ENCODE measurements at places on chromosomes 2 and 18.

DNA sequence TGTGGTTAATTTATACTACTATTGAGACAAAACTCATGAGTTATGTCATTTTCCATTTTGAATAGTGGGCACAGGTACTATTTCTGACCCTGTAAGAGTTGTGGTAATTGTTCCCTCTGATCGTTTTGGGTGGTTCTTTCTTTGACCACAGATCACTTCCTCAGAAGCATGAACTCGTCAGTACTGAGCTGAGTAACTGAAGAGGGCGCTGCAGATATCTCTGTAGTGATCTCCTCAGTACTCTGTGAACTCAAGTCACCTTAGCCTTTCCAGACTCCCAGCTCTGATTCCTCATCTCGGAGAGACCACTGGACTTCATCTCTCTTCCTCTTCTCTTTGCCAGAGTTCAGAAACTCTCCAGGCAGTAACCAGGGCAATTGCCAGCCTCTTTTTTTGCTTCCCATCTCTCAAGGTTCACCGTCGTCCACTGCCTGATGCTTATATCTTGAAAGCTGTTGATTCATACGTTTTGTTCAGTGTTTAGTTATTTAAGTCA, 9.4 kb upstream of the IL1RL1 start:
- DNase-seq = no peak

GRCh38 chr2:207676827-207677354, 34.5 kb upstream of the CCNYL1 start:
- DNase-seq = peak; percentile 42

DNA sequence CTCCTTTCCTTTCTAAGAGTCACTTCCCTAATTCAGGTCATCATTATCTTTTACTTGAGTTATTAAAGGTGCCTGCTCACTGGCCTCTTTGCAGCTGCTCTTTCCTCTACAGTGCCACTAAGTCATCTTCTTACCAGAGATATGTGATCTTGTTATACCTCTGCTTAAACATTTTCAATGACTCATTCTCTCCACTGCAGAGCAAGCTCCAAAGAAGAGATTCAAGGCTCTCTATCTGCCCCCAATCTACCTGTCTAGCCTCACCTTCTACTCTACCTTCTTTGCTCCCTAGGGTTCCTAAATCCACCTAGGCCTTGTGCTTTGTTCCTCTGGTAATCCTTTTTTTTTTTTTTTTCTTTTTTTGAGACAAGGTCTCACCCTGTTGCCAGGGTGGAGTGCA, 3.1 kb downstream of the ARHGEF33 start:
- no peak for DNase-seq

- DNase-seq = no peak
Measured at GRCh38 chr2:46842876-46843275, 72.7 kb downstream of the MCFD2 start.

DNA sequence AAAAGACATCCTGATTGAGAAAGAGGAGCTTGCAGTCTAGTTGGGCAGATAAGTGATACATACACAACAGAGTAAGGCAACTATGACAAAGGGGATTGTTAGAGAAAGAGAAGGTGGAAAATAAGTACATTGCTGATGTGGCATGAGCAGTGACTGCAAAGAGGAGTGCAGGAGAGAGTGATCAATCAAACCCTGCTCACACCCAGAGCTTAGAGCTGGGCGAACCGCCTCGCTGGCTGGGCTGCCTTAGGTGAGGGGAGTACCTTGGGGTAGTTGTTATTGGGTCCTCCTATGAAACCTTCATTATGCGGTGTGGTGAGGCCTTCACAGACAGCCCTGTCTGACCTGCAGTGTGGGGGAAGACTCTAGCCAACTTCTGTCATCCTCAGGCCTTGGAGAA, 161.7 kb downstream of the FHOD3 start:
- no peak for DNase-seq

DNA sequence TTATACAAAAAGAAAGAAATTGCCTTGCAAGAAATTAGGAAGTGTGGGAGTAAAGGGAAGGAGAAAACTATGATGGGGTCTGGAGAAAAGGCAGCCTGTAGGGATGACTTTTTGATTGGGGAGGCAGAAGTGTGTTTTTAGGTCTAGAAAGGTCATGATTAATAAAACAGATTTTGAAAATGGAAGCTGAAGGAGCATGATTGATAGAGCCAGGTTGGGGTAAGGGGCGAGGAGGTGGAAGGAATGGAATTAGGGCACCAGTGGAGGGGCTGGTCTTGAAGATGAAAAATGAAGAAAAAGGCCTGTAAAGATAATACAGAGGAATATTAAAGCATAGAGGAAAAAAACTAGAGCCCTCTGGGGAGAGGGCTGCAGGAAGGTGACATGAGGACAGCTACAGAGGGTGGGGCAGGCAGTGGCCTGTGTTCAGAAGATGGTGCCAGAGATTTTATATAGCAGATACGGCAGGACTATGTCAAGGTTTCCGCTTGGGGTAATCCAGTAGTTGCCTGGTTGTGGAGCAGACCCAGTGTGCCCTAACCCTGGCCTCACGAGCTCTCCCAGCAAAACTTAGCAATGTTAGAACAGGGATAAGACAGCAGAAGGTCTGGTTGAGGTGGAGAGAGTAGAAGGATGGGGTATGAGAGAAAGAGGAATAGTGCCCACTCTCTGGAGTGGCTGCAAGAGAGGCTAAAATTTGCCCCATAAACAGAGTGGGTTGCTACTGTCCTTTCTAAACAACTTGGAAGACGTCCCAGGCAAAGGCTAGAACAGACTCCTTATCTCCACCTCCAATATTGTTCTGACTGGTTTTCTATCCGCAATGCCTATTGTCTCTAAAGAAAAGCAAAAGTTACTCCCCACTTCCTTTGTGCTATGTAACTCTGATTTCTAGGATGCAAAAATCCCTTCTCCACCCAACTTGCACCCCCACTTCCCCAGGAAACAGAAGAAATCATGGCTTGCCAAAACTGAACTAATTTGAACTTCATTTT, 287.3 kb downstream of the AGPS start:
- DNase-seq = no peak

DNA sequence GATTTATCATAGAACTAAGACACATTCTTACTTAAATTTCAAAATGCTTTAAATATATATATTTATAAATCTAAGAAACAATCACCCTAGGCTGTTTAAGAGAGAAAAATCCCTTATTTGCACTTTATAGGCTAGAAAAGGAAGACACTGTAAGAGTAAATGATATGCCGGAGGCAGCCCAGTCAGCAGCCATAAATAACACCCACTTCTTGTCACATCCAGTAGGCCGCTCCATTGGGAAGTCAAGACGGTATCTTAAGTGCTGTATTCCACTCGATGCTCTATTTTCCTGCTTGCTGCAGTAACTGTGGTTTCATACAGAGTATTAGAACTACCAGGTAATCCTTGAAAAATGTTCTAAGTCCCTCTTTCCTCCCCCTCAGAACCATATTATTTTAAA, 57.9 kb downstream of the ABCA12 start:
- no peak for DNase-seq

DNA sequence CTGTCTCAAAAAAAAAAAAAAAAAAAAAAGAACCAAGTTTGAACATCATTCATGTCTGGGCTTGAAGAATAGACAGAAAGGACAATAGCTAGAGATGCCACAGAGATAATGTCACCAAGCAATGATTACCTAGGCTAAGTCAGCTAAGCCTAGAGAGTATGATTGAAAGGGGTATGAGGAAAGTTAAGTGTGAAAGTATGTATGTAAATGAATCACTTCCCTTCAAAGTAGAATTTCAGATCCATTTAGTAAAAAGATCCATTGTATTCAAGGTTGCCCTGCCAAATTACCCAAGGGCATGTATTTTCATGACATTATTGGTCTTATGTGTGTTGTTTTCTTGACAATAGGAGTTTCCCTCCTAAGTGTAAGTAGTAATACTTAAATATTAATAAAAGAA, 34.1 kb upstream of the SLC39A10 start:
- DNase-seq = no peak

DNA sequence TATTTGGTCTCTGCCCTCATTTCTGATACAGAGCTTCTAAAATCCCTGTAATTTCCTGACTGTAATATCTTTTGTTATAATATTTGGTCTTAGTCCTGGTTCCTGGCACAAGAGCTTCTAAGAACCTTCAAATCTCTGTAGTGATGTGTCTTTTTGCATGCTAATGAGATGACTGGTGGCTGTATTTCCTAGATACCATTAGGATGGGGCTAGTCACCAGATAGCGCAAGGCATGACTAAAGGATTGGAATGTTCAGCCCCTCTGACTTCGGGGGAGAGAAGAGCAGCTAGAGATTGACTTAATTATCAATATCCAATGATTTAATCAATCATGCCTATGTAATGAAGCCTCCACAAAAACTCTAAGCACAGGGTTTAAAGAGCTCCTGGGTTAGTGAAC, 620.8 kb upstream of the ACVR2A start:
- DNase-seq = no peak

GRCh38 chr2:241445426-241445825, 63.0 kb downstream of the STK25 start:
- DNase-seq = no peak

- no peak for DNase-seq
Measured at GRCh38 chr2:196286821-196287220, 115.4 kb upstream of the STK17B start.

Measured in adrenal gland (tissue), 19 donors.